ENCODE measurements at places on chromosomes 6 and 20. TPM values are rescaled to one million over a fixed set of nuclear protein-coding genes. Genes with fewer than 3 reads are reported as not detected.

CRYBG1 gene
- 59.2 TPM for total RNA-seq

DNA sequence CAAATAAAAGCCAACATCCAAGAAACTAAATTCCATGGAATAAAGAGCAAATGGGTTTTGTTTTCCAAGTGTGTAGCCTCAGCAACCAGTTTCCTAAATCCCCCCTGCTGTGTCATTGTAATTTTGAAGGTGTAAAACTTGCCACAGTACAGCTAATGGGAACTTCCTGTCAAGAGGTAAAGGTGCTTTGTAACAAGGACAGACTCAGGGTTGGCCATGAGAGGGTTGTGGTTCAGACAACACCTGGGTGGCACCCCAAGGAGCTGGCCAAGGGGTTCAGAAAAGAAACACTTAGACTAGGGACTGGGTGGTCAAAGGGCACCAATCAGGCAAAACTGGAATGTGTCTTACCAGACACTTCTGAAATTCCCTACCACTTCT lies 52.4 kb upstream of the LYRM2 start:
- DNase-seq, result no peak

- no peak for DNase-seq
Measured at GRCh38 chr20:46434597-46434996, 28.2 kb upstream of the ELMO2 start.

CLPSL1 gene
- not detected for total RNA-seq

CFAP61 gene
- total RNA-seq, result not detected

DNA sequence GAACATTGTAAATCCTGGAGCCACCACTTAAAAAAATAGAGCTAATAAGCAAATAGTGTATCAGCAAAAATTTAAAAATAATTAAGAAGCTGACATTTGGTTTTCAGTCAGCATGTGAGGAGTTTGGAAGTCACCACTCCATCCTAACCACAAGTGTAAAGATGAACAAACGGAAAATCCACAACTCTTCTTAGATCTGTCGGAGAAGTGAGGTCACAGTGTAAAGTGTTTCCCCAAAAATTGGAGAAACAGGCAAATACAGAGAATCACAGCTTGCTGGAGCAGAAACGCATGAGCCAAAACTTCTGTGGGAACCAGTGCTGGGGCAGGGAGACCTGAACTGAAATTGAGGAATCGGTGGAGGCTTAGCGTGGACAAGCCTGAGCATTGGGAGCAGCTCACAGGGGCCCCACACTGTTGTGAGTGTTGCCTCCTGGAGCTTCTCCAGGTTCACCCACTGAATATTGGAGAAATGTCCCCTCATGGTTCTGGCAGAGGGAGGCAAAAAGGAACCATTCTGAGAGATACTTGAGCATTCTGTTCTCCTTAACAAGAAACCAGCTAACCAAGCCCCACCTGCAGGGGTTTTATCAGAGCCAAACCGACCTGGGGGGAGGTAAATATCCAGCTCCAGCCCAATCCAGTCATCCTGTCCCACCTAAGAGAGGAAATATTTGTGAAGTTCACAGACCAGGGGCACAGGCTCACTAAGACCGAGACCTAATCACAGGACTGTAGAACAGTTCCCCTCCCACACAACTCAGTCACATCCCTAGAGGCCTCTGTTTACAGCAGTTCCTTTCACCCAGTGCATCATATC lies 192.0 kb downstream of the ERMARD start:
- DNase-seq, result no peak

DNA sequence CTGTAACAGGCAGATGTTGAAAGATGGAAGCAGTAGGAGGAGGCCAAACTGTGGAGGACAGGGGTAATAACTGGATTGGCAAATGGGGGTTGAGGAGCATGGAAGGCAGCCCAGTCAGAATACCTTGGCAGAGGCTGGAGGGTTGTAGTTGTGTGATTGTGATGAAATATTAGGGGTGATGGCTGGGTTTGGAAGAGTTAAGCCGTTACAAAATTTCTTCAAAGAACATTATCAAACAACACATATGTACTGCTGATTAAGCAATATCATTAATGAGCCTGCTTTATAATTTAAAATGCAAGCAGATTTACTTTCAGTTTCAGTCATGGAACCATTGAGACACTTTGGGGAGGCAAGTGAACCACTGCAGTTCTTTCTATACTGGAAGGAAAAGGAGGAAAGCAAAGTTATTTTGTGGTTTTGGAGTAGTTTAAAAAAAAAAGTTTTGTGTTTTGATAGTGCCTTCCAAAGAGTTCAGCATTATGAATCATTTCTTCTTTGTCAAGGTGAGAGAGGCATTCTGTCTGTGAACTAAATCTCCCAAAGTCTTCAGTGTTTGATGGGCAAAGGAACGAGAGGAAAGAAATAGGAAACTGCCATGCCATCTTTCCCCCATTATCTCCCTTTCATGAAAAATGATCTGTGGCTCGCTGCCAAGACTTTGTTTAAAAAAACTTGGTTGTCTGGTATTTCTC lies 20.7 kb downstream of the FOXO3 start:
- no peak for DNase-seq

DNAAF9 gene
- total RNA-seq, result 3.9 TPM

LKAAEAR1 gene
- total RNA-seq, result 0.38 TPM

- DNase-seq, result no peak
Measured at GRCh38 chr6:157763904-157764177, 59.2 kb upstream of the SNX9 start.
